ENCODE measurements at places on chromosomes 2 and 18.

GRCh38 chr2:9765611-9766531 lies 77.4 kb upstream of the TAF1B start:
- DNase-seq = no peak

DNA sequence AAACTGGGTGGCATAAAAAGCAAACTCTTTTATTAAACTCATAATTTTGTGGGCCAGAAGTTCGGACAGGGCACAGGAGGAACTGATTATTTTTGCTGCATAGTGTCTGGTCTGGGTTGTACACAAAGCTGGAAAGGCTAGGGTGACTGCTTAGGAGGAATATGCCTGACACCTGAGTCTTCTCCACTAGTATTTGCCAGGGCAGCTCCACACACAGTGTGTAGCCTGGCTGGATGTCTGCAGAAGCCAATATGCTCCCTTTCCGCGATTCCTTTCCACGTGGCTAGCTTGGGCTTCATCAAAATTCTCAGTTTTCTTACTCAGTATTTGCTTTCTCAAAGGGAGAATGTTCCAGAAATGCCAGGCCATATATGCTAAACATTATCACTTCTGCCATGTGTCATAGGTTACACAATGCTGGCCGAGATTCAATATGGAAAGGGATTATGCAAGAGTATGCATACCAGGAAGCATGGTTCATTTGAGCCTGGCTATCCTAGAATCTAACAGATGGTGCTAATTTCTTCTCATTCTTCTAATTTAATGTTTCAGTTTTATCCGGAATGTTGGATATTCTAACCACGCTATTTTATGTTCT lies 142.7 kb upstream of the DOK6 start:
- peak; percentile 5 for DNase-seq

GRCh38 chr18:27142891-27143290 lies 42.2 kb downstream of the CHST9 start:
- no peak for DNase-seq

- DNase-seq = no peak
Measured at GRCh38 chr2:170324640-170325046, 146.7 kb downstream of the MYO3B start.

GRCh38 chr2:39772812-39773152 lies 6.3 kb downstream of the THUMPD2 start:
- DNase-seq = no peak

DNA sequence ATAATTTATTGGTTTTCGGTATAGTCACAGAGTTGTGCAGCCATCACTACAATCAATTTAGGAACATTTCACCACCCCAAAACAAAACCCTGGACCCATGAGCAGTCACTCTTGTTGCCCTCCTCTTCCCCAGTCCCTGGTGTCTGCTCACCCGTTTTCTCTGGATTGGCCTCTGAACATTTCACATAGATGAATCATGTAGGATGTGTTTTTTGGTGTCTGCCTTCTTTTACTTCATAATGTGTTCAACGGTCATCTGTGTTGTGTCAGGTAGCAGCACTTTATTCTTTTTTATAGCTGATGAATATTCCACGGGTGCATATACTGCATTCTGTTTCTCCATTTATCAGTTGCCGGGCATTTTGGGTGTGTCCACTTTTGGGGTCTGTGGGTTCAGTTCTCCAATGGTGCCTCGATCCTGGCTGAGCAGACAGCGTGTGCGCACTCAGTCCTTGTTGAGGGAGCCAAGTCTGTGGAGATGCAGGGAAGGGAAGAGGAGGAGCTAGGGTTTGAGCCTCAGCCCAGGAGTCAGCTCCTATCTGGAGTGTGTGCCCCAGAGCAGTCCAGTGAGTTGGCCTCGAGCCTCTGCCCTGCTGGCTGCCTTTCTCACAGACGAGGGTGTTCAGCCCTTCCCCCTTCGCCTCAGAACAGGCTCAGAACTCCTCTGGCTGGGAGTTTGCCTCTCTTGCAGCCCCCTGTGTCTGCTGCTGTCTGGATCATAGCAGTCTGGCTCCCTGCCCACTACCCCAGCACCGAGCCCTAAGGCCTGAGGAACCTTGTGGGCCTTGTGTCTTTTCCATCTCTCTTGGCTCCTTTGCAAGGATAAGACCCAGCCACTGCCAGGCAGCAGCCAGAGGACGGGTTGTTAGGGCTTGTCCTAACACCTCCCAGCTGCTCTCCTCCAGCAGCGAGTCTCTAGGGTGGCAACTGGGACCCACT lies 18.0 kb downstream of the C2orf74 start:
- DNase-seq = no peak

DNA sequence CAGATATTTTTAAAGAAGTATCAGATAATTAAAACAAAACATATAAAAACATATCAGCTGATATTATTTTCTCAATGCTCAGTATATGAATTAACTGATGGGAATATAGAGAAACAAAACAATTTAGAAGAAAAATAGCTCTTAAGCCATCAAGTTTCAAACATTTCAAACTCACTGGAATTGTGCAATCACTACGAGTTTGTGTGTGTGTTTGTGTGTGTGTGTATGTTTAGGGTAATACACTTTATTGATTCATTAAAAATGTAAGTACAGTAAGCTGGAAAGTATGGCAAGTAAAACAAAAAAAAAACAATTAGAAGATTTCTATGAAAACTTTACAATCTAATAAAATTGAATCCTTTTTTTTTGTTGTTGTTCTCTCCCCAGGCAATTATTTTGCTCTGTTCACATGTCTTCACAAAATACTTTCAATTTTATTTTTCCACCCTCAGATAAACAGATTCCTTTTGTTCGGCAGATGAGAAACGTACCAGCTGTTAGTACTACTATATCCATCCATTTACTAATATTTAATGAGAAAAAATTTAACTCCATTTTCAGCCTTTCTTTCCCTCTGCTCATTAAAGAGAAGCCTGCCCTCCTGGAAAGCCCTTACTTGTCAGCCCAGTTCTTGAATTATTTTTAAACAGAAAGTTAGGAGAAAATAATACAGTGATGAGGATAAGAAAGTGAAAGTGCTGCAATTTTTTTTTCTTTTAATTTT lies 87.6 kb downstream of the SLC8A1 start:
- DNase-seq = no peak

GRCh38 chr2:125073440-125073839 lies 1048.4 kb downstream of the CNTNAP5 start:
- DNase-seq = no peak

- no peak for DNase-seq
Measured at GRCh38 chr2:196549052-196549451, 90.5 kb upstream of the CCDC150 start.

DNA sequence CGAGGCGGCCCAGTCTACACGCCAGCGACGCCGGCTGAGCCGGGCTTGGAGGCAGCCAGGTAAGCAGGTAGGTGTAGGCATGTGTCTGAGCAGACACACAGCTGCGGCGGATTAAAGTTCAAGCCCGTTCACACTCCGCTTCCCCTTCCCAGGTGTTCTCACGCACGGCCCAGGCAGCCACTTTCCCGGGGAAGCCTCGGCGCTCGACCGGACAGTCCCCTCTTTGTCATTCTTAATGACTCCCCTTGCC lies 367 bp downstream of the TGFA start:
- no peak for DNase-seq

- peak; percentile 5 for DNase-seq
Measured at GRCh38 chr2:128473175-128474035, 154.7 kb upstream of the HS6ST1 start.

DNA sequence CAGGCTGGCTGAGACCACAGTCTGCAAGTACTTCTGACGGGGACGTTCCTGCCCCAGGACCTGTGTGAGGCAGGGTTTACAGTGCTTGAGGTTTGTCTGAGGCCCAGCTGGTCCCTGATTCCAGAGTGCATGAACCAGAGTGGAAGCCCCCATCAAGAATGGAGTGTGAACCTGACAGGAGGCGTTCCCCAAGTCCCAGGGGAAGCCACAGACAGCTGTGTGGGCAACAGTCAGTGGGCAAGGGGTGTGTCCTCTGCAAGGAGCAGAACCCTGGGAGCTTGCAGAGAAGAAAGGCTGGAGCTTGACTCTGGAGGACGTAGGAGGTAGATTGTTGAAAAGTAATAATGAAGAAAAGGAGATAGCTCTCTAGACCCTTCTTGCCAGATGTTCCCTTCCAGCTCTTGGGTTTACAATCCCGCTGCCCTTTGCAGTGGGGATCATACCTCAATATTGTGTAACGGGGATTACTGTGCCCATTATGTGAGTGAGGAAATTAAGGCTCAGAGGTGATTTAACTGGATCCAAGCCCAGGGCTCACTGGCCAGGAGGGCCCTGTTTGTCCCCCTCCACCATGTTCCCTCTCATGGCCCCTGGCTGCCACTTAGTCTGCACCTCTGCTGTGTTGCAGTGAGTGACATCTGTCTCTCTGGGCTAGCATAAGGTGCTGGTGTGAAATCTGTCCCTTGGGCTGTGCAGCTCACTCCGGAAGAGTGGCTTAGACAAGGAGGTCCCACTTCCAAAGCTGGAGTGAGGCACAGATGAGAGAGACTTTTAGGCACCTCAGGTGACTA lies 6.2 kb downstream of the DBI start:
- DNase-seq = no peak

Data from AG04449 (cell line).